HS-27A (cell line): ENCODE measurements at places on chromosomes 5 and 9.

- no peak for DNase-seq
Observed at GRCh38 chr5:60586307-60586901, 113.6 kb downstream of the DEPDC1B start.

- no peak for DNase-seq
Observed at GRCh38 chr9:38063363-38063707, 5.7 kb downstream of the SHB start.

DNA sequence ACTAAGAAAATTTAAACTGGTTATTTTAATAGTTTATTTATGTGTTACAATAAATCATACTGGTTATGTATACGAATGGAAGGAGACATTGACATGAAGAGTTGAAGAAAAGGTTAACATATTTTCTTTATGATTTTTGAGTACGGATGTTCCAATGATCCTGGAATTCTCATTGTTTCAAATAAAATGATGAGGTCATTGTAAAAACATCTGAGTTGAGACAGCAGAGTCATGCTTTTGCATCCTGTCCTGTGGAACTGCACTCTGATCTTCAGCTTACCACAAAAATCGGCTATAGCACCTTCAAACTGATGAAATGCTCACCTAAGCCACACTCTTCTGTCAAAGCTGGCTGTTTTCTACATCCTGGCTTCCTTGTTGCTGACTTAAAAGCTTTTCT is 67.8 kb downstream of the PTCD2 start:
- no peak for DNase-seq

GRCh38 chr9:93116072-93116961 is 17.7 kb downstream of the NINJ1 start:
- DNase-seq, result no peak

DNA sequence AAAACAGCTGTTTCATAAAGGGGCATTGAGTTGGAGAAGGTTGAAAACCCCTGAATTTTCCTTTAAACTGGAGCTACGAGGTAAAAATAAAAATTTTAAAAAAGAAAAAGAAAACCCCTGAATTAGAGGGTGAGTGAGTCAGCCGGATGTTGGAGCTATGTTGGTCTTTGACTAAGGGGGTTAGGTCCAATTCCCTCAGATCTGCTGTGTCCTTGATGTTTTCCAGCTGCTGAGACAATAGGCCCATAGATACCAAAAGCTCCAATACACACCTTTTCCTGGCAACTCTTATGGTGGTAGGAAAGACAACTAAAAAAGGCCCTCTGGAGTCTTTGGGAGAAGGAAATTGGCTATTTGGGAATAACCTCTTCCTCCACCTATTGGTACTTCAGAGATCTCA is 79.4 kb upstream of the SAP30L start:
- DNase-seq, result no peak

DNA sequence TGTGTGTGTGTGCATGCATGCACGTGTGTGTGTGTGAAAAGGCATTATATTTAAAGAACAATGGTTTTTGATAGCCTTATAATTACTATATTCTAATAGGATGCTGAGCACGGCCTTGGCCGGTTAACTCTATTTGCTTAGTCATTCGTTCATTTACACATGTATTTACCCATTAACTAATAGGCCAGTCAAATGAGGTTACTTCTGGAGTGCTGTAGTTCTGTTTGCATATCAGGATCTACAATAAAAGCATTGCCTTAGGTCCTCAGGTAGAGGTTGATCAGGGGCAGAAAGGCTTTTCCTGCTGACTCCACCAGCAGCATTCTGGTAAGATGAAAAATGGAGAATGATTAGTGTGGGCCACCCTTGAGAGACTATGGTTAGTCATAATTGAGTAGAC is 219.0 kb downstream of the COMMD10 start:
- no peak for DNase-seq

DNA sequence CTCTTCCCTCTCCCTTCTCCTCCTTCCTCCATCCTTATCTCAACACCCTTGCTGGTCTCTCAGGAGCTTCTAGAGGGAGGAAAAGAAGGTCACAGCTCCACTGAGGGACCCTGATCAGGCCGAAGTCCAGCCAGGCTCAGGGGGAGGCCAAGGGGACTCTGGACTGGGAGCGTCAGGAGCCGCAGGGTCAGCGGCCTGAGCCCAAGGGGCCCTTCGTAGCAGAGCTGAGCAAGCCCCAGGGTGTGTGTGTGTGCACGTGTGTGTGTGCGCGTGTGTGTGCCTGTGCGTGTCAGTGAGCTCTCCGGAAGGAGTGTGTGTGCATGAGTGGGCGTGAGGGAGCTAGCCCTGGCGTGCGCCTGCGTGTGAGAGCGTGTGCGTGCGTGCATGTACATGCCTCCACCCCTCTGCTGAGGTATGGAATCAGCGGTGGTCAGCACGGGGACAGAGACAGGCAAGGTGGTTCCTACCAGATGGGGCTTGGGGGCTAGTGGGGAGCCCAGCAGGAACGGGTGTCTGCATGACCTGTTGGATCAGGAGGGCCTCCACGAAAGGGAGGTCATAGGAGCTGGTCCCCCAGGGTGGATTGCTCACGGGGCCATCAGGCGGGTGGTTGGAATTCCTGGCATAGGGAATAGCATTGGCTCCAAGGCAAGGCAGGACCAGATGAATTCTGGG is 10.0 kb upstream of the AGPAT2 start:
- no peak for DNase-seq

GRCh38 chr9:128249908-128250838 is 25.6 kb downstream of the GOLGA2 start:
- no peak for DNase-seq

DNA sequence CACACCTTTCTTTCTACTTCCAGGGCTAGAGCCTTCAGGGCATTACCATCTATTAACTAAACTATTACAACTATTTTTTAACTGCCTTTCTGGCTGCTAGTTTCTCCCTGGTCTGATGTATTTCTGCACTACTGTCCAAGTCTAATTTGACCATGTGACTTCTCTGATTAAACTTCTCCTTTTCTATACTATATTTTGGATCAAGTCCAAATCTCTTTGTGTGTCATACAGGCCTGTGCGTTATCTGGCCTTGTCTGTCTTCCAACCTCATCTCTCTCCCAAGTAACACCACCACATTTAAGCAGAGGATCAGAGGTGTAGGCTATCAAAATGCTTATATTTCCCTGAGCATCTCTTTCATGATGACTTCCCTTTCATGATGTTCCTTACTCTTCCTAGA is 47.2 kb upstream of the OR13F1 start:
- no peak for DNase-seq

DNA sequence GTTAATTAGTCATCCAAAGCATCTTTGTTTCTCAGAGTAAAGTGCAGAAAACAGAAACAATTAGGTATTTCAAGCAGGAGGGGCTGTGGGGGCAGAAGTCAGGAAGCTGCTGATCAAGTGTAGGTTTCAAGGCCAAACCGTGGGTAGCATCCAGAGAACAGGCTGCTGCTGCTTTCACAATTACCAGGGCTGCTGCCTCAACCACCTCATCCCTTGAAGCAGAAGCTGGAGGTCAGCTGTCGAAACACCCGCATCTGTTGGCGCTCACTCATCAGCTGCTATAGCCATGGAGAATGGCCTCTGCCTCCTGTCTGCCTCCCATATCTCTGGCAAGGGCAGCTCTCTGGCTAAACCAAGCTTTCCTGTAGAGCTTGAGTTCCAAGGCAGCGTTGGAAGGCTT is 122.9 kb upstream of the OSMR start:
- DNase-seq, result no peak

GRCh38 chr5:152439791-152440190 is 34.7 kb upstream of the NMUR2 start:
- no peak for DNase-seq
